ENCODE measurements at places on chromosomes 1 and 21. TPM values are rescaled to one million over a fixed set of nuclear protein-coding genes. Genes with fewer than 3 reads are reported as not detected.

The CACNA1E gene
- not detected for total RNA-seq

The ADAM30 gene
- total RNA-seq: not detected

- no peaks in the 10 kb centered on the region for H3K27me3 ChIP-seq
- no peaks in the 10 kb centered on the region for H3K4me1 ChIP-seq
- H3K4me3 ChIP-seq: no peak overlapping the region
These were observed 328.9 kb downstream of the NUF2 start for GRCh38 chr1:163650624-163651023.

GRCh38 chr1:206790502-206791250 lies 18.4 kb upstream of the IL10 start:
- no peaks in the 10 kb centered on the region for H3K36me3 ChIP-seq
- peaks cover 51% of the 10 kb centered on the region for H3K4me1 ChIP-seq
- no peak overlapping the region for H3K27ac ChIP-seq
- no peaks in the 10 kb centered on the region for H3K27me3 ChIP-seq
- H3K4me3 ChIP-seq: no peak overlapping the region

- no peak for DNase-seq
- H3K36me3 ChIP-seq: no peaks in the 10 kb centered on the region
- no peaks in the 10 kb centered on the region for H3K27me3 ChIP-seq
- H3K4me3 ChIP-seq: no peak overlapping the region
- H3K27ac ChIP-seq: no peak overlapping the region
These were observed 68.4 kb upstream of the MRPS6 start for GRCh38 chr21:34004974-34005373.

DNA sequence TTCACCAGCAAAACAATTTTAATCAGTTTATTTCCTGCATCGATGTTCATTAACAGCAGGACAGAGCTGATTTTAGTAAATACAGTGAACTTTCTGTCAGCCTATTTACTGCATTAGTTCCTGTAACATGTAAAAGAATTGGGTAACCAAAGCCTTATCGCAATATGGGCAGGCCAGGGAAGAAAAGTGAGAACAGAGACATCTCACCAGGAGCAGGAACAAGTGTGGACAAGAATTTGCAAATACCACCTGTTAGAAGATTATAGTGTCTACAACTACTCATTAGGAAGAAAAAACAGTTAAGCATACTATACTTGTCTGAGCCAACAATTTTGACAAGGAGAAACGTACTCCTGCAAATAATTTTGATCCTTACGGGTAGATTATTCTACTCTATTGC lies 1293.9 kb downstream of the PLA2G4A start:
- DNase-seq: no peak
- no peak overlapping the region for H3K4me3 ChIP-seq
- no peaks in the 10 kb centered on the region for H3K4me1 ChIP-seq

DNA sequence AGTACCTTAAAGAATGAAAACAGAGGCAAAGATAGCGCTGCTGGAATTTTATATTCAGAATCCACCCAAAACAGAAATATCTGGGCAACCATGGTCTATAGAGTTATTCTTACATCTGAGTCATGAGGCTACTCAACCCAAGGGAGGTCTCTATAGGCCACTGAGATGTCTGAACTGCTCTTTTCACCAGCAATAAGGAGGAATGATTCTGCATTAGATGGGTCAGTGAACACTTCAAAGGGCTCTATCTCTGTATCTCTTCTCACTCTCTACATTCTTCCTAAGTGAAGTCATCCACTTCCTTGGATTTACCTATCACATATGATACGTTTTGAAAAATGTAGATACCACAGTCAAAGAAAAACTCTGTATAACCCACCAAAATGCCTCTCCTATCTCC lies 90.2 kb upstream of the NGF start:
- no peaks in the 10 kb centered on the region for H3K27me3 ChIP-seq
- DNase-seq: no peak
- H3K36me3 ChIP-seq: no peaks in the 10 kb centered on the region
- no peak overlapping the region for H3K4me3 ChIP-seq
- H3K4me1 ChIP-seq: no peaks in the 10 kb centered on the region
- no peak overlapping the region for H3K27ac ChIP-seq

DNA sequence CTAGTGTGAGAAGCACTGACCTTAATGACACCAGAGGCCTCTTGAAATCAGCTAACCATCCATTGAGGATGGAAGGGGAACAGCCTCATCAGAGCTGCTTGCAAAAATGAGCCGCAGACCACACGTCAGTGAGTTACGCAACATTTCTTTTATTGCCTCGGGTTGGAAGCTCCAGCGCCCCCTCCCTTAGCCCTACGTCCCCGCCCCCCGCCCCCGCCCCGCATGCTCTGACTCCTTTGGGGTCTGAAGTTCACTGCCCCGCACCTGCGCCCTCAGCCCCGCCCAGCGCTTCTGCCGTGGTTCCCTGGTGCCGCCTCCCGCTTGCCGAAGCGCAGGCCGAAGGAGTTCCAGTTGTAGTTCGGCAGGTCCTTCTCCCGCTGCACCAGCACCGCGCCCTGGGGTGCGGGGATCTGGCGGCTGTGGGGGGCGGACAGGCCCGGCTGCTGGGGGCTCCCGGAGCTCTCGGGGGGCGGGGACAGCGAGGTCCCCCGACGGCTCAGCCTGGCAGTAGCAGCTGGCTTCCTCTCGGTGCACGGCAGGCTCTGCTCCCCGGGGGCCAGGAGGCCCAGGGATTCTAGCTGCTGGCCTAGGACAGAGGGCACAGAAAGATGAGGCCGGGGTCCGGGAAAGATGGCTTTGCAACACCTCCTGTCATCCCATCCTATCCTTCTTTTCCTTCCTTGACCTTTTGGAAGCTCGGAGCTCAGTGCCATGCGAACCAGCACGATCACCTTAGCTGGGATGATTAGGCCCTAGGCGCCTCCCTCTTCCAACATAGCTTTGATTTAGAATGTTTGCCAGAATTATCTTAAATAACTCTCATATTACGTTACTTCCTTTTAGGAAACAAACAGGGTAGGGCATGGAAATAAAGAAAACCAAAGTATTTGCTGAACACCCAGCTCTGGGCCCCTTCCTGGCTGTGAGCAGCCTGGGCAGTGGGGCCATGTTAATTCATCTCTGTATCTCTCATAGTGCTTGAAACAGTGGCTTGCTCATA lies 5.8 kb downstream of the KISS1 start:
- H3K27ac ChIP-seq: no peak overlapping the region
- peaks cover 20% of the 10 kb centered on the region for H3K27me3 ChIP-seq
- no peaks in the 10 kb centered on the region for H3K4me1 ChIP-seq
- H3K36me3 ChIP-seq: no peaks in the 10 kb centered on the region

- H3K27me3 ChIP-seq: no peaks in the 10 kb centered on the region
- H3K36me3 ChIP-seq: peaks cover 27% of the 10 kb centered on the region
- H3K4me1 ChIP-seq: no peaks in the 10 kb centered on the region
- no peak for DNase-seq
- no peak overlapping the region for H3K27ac ChIP-seq
- H3K4me3 ChIP-seq: no peak overlapping the region
These were observed 54.9 kb upstream of the RAP1GAP start for GRCh38 chr1:21724098-21724497.

DNA sequence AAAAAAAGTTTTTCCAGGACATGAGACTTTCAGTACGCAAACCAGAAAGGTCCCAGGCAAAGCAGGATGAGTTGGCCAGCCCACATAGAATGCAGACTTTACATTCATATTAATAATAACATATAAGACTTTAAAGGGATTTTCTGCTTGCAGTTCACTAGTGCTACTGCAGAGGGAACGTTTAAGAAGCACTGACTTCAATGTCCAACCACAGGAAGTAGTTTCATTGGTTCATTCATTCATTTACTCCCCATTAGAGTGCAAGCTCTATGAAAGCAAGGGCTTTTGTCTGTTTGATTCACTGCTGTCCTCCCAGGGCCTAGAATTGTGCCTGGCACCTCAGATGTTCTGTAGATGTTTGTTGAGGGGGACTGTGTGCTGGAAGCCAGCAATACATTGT lies 11.8 kb upstream of the SERINC2 start:
- no peak overlapping the region for H3K27ac ChIP-seq
- no peaks in the 10 kb centered on the region for H3K27me3 ChIP-seq
- H3K36me3 ChIP-seq: no peaks in the 10 kb centered on the region
- H3K4me1 ChIP-seq: no peaks in the 10 kb centered on the region
- H3K4me3 ChIP-seq: no peak overlapping the region
- no peak for DNase-seq

DNA sequence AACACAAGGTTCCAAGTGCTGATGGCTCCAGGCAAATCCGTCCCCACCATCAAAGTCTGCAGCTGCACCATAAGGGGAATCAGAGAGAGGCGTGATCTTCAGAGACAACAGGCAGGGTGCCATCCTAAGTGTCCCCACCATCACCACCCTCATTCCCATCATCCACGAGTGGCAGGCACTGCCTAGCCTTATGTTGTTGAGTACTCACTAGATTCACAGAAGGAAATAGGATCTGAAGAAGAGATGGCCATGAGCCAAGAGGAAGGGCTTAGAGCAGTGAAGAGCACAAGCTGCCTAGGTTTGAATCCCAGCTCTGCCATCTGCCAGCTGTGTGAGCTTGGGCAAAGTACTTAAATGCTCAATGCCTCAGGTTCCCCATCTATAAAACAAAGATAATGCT lies 207.3 kb upstream of the CSF3R start:
- DNase-seq: no peak
- no peaks in the 10 kb centered on the region for H3K4me1 ChIP-seq
- H3K27me3 ChIP-seq: peaks cover 12% of the 10 kb centered on the region
- no peaks in the 10 kb centered on the region for H3K36me3 ChIP-seq
- no peak overlapping the region for H3K27ac ChIP-seq

DNA sequence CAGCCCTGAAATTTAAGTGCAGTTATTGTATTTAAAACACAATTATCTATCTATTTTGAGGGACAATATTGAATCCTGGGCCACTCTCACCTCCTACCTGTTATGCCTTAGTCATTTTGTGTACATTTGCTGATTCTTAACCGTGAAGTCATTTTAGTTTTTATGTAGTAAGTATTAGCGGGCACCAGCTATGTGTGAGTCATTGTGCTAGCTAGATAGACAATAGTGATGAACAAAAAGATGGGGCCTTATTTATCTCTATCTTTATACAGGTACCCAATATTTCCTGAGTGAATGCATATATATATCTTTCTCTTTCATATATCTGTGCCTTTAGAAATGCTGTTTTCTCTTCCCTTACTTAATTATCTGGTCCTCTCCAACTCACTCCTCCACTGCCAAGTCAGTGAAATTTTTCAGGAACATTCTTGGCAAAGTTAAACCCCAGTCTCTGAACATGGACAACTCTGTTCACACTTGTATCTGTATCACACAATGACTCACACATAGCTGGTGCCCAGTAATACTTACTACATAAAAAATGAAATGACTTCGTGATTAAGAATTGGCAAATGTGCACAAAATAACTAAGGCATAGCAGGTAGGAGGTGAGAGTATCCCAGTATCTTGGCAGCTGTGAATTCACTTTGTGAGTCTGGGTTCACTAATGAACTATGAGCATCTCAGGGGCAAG lies 166.0 kb upstream of the C8B start:
- H3K36me3 ChIP-seq: no peaks in the 10 kb centered on the region
- H3K27me3 ChIP-seq: no peaks in the 10 kb centered on the region
- H3K4me3 ChIP-seq: no peak overlapping the region
- DNase-seq: no peak
- no peaks in the 10 kb centered on the region for H3K4me1 ChIP-seq

- H3K4me3 ChIP-seq: no peak overlapping the region
- no peaks in the 10 kb centered on the region for H3K4me1 ChIP-seq
- peaks cover 19% of the 10 kb centered on the region for H3K27me3 ChIP-seq
- DNase-seq: no peak
- H3K36me3 ChIP-seq: no peaks in the 10 kb centered on the region
- H3K27ac ChIP-seq: no peak overlapping the region
These were observed 7.7 kb upstream of the CADM3 start for GRCh38 chr1:159163614-159164228.

GRCh38 chr1:168453056-168453455 lies 90.7 kb downstream of the XCL2 start:
- H3K4me1 ChIP-seq: no peaks in the 10 kb centered on the region
- no peak for DNase-seq
- H3K27ac ChIP-seq: no peak overlapping the region
- H3K36me3 ChIP-seq: no peaks in the 10 kb centered on the region
- no peak overlapping the region for H3K4me3 ChIP-seq
- no peaks in the 10 kb centered on the region for H3K27me3 ChIP-seq

GRCh38 chr1:78048446-78048845 lies 2.7 kb downstream of the GIPC2 start:
- DNase-seq: no peak
- H3K27ac ChIP-seq: no peak overlapping the region
- peaks cover 18% of the 10 kb centered on the region for H3K27me3 ChIP-seq
- H3K4me1 ChIP-seq: peaks cover 7% of the 10 kb centered on the region
- H3K4me3 ChIP-seq: no peak overlapping the region

DNA sequence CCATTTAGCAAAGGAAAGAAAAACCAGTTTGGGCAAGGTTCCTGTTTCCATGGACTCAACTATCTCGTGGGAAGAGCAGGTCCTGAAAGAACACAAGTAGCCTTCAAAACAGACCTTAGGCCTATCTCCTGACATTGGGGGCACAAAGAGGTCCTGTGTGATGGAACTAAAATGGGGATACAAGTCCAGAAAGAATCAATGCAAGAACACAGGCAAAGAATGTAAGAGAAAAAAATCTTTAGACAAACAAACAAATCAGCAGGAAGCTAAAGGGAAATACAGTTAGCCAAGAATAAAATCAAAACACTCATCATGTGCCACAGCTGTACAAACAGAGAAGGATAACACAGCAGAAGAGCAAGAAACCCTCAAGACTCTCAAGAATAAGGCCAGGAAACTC lies 28.2 kb downstream of the SLC30A10 start:
- no peaks in the 10 kb centered on the region for H3K36me3 ChIP-seq
- H3K27ac ChIP-seq: no peak overlapping the region
- no peaks in the 10 kb centered on the region for H3K4me1 ChIP-seq
- no peaks in the 10 kb centered on the region for H3K27me3 ChIP-seq
- H3K4me3 ChIP-seq: no peak overlapping the region

GRCh38 chr1:152777510-152778137 lies 2.7 kb downstream of the LCE1F start:
- H3K4me3 ChIP-seq: no peak overlapping the region
- no peak overlapping the region for H3K27ac ChIP-seq
- H3K4me1 ChIP-seq: no peaks in the 10 kb centered on the region
- H3K27me3 ChIP-seq: no peaks in the 10 kb centered on the region
- H3K36me3 ChIP-seq: no peaks in the 10 kb centered on the region
- DNase-seq: no peak
